Midbrain (tissue), 1 donor: ENCODE measurements at places on chromosomes 5 and 9.

DNA sequence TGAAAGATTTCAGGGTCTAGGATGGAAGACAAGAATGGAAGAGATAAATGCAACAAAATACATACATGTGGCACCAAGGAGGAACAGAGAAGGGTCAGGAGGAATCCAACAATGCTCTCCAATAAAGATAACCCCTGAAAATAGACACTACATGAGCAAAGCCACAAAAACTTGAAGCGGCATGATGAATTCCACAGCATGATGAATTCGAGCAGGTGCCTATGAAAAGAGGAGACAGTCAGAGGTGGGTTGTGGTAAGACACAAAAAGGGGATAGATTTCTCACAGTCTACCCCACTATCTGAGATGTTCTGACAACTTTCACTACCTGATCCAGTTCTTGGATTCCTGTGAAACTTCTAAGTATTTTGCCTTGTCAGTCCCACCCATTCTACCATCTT, 81.5 kb upstream of the PAPPA start:
- no peak for DNase-seq

GRCh38 chr5:172973931-172974330, 9.6 kb upstream of the ATP6V0E1 start:
- no peak for DNase-seq

DNA sequence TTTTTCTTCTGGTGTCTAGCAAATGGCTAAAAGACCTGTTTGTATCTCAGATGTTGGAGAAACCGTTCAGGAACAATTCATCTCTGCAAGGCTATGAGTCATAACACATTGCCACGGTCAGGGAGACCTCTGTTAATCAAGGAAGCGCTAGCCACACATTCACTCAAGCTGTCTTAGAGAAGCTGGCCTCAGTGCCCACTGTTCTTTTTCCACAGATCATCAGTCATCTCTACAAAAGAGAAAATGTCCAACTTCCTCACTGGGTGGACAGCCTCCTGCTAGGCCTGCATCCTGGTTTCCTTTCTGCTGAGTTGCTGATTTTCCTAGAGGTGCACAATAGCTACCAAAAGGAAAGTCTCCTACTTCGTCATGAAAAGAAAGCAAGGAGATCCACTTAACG, 360.5 kb downstream of the BNC2 start:
- DNase-seq: no peak

GRCh38 chr5:102975457-102976182, 144.3 kb downstream of the GIN1 start:
- DNase-seq: no peak

GRCh38 chr5:135833961-135834638, 363 bp upstream of the SLC25A48 start:
- DNase-seq: no peak

DNA sequence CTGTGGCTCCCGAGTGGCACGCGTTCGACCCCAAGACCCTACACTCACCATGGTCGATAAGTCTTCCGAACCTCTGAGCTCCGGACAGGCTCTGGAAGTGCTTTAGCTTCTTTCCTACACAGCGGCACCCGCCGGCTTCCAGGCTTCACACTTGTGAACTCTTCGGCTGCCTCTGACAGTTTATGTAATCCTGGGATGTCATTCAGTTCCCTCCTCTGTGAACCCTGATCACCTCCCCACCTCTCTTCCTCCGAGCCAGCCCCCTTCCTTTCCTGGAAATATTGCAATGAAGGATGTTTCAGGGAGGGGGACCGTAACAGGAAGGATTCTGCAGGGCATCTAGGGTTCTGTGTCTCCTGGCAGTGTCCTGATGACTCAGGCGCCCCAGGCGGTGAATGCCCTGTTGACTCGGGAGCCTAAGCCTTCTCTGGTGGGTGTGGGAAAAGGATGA, at the start of gene CD14:
TSS of gene CD14 (minus strand) at position 155 of the 451 bp plus-strand sequence. CDS start at position 51, 104 bp downstream.
- peak; percentile 43 for DNase-seq

- no peak for DNase-seq
Observed at GRCh38 chr9:36517131-36517530, 55.6 kb upstream of the MELK start.

DNA sequence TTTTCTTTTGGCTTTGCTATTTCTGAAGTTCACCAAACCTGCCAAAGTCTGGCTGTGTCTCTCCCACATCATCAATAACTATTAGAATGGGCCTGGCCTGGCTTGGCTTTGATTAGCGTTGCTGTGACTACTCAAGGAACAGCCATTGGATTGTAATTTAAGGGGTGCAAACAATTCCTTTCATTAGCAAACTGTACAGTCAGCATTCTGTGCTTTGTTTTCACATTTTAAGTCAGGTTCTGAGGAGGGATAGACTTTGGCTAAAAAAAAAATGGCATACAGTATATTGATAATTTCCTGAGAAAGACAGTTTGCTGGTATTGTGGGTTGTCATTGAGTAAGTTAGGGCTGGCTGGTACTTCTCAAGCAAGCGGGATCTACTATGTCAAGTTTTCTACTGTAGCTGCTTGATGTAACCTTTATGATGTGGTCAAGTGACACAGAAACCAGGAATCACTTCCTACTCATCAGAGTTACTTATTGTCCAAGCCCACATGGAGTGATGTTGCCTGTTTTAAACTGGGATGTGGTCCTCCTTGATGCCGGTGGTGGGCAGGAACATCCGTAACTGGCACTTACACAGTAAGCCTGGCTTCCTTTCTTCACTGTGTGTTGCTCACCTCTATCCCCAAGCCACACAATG, 161.4 kb downstream of the CD180 start:
- DNase-seq: no peak

- no peak for DNase-seq
Observed at GRCh38 chr9:10026443-10026984, 586.3 kb downstream of the PTPRD start.

- no peak for DNase-seq
Observed at GRCh38 chr5:13609504-13609903, 335.0 kb downstream of the DNAH5 start.

GRCh38 chr5:96896276-96896675, 20.0 kb downstream of the ERAP2 start:
- no peak for DNase-seq

DNA sequence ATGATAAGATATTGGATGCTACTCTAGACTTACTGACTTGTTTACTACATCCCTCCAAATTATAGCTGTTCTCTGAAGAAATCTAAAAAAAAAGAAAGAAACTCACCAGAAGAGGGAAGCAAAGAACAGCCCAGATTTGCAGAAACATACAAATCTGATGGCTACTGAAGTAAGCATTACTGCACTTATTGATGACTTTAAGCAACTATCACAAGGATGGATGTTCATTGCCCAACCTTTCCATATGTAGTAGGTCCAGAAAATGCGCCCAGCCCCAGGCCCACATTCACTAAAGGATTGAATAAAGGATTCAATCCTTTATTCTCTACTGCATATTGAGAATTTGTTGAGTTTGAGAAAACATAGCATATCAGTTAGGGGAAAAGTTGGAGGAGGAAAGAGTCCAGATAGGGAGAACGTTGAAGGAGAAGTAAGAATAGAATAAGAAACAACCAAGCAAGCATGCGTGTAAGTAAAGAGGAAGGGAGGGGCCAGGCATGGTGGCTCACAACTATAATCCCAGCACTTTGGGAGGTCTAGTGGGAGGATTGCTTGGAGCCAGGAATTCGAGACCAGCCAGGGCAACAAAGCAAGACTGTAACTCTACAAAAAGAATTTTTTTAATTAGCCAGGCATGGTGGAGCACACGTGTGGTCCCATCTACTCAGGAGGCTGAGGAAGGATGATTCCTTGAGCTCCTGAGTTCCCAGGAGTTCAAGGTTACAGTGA, 33.8 kb upstream of the DTWD2 start:
- DNase-seq: peak; percentile 65

GRCh38 chr5:172828911-172829431, 5.1 kb upstream of the ERGIC1 start:
- no peak for DNase-seq

DNA sequence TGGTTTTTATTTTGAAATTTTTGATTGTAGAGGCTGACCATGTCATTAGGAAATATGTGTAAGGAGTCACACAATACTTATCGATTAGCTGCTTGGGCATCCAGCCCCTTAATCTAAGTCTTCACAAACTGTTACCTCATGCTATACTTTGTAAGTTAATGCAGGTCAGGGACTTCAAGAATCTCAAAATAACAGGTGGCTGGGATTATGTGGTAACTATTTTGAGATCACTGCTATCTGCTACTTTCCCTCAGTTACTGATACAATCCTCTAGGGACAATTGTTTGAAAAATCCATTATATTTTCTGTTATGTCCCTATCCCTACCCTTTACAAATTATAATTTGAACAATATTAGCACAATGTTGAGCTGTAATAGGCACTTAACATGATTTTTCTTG, 21.7 kb downstream of the FTMT start:
- no peak for DNase-seq

- no peak for DNase-seq
Observed at GRCh38 chr9:81530310-81530810, 159.0 kb downstream of the TLE1 start.

- no peak for DNase-seq
Observed at GRCh38 chr5:119330367-119331183, 25.2 kb upstream of the TNFAIP8 start.

DNA sequence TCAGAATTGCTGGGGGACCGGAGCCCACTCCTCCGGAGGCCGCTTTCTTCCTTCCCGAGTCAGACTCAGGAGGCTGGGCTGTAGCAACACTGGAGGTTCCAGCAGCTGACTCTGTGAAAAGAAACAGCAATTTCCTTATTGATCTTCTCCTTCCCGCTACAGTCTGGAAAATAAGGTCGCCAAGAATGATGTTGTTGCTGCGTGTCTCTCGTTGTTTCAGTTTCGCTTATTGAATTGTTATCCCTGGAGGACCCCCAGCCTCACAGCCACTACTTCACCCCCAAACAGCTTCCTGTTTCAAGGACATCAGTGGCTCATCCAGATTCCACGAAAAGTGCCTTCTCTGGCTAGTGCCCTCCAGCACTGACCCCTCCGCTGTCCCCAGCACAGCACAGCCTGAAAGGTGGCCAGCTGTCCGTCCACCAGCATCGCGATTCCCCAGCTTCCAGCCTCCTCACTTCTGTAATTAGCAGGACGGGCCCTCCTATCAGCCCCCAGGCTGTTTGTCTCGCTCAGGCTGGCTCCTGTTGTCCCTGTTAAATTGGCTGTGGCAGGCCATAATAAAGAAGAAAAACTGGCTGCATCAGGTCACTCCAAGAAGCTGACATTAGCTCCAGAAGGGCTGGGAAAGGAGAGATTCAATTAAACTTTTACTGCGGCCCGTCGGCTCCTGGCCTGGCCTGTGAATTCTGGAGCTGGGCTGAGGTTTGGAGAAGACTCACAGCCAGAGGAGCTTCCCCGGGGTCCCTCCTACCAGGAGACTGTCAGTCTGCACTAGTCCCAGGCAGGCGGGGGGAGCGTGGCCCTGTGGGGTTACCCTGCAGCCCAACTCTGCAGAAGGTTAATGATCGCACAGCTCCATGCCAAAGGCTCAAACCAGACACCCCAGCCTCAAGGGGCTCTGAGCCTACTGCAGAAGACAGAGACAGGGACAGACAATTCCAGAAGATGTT, 40.5 kb downstream of the OLFM1 start:
- DNase-seq: no peak

- DNase-seq: no peak
Observed at GRCh38 chr9:135925496-135926133, 18.3 kb upstream of the CAMSAP1 start.

GRCh38 chr5:41094871-41095270, 23.7 kb upstream of the MROH2B start:
- no peak for DNase-seq

DNA sequence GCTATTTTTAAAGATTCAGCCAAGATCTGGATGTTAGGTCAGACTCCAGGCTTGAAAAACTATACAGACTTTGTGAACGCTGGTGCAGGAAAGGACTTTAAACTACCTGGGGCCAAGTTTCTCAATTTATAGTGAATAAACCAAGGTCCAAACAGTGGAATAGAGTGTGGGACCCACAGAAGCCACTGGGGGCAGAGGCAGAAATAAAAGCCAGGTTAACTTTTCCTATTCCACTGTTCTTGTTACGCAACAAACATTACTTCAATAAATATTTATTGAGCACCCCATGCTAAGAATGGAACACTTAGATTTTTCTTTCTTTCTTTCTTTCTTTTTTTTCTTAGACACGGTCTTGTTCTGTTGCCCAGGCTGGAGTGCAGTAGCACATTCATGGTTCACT, 11.0 kb upstream of the HAVCR1 start:
- DNase-seq: no peak

DNA sequence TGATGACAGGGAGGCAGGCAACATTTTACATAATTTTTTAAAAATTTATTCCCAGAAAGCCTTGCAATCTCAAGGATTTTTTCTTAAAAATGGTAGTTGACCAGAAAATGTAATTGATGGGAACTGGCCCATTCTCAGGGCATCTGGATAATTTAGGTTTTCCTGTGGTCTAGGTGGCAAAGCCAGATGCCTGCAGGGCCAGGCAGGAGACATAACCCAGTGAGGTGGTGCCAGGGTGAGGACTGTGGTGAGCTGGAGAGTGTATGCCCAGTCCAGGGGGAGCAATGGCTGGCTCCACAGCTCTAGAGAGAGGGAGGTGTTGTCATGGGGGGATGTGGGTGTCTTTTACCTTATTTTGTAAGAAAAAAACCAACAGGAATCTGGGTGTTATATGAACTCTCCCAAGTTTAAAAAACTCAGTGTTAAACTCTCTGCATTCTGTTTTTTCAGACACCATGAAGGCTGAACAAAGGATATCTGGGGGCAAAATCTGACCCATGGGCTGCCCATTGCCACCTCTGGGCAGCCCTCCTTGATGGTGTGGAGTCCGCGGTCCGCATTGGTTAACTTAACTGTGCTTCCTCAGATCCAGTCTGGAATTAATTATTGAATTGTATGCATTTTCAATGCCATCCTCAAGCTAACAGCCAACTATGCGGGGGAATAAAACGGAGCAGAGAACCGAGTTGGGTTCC, 43.9 kb downstream of the BOD1 start:
- DNase-seq: no peak

DNA sequence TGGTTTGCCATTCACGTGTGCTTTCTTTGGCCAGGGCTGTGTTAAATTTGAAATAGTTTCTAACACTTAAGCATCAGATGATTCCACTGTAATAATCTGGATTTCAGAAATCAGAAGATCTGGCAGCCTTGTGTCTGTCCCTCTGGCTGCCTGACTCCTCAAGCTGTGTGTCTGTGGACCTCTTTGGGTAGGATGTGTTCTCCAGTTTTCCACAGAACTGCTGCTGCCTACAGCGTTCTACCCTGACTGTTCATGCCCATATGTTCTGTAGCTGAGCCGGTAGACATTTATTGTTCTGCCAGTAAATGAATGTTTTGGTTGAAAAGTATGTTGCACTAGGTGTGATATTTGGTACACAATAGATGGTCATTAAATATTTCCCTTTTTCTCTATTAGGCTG, 81.3 kb downstream of the SH3GL2 start:
- DNase-seq: no peak

GRCh38 chr9:102499468-102499867, 495.7 kb upstream of the CYLC2 start:
- no peak for DNase-seq

DNA sequence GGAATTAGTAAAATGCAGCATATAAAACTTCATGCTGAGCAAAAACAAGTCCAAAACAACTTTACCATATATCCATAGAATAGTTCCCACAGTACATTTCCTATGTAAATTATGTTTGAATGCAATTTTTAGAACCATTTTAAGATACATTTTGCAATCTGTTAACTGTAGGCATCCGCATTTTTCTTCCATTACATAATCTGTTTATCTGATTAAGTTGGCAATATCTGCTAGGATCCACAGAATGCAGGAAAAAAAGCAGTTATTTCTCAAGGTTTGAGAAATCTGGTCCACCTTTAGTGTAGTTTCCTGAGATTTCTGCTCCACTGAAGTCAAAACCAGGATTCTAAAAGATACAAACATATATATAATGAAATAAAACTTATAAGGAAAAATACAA, 6.2 kb downstream of the NUDCD2 start:
- DNase-seq: no peak

- DNase-seq: no peak
Observed at GRCh38 chr5:61910771-61911170, 395.2 kb upstream of the KIF2A start.
